ENCODE measurements at places on chromosomes 5 and 9.

DNA sequence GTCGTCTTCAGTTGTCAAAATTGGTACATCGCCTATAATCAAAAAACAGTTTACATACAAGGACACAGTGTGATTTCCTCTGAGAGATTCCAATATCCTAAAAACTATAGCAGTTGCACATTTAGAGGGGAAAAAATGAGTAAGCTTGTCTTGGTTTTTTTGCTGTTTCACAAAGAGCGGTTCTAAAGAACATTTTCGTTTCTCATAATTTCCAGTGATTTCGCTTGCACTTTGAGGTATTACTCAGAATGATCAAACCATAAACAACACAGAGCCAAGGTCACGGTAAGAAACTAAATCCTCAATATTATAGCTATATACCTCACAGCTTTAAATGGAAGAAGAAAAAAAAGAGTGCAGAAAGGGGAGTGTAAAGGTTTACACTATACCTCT, 861 bp downstream of the MTX3 start:
- DNase-seq: no peak

- no peak for DNase-seq
These were observed 152.9 kb upstream of the IRX2 start for GRCh38 chr5:2904399-2904798.

- DNase-seq: no peak
These were observed 56.3 kb downstream of the TMEM174 start for GRCh38 chr5:73229271-73229670.

DNA sequence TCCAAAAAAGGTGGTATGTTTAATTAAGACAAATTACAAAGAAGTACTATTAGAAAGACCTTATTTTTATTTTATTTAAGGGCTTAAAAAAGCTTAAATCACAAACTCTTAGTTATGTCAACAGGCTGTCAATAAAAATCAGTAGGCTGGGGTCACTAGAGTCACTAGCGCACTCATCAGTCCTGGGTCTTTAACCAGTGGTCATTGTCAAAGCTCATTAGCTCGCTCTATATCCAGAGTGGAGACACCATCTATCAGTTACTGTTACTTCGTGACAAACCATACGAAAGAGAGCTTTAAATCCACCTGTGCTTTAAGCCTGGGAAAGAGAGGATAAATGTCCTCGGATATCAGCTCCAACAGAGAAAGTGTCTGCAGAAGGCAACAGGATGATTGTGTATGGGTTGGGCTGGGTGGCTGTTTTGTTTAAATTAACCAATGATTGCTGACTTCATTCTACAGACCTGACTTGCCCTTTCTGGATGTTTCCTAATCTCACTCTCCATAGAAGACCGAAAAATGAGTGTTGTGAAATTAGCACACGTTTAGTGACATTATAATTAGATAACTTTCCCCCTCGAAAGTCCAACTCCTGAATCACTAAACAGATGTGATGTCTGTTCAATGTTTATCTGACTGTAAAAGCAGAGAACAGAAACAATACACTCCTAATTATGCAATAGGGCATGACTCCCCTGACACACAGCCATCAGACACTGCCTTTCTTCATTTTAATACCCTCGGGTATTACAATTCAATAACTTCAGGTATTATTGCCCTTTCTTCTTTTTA, 123.6 kb upstream of the TNPO1 start:
- no peak for DNase-seq

DNA sequence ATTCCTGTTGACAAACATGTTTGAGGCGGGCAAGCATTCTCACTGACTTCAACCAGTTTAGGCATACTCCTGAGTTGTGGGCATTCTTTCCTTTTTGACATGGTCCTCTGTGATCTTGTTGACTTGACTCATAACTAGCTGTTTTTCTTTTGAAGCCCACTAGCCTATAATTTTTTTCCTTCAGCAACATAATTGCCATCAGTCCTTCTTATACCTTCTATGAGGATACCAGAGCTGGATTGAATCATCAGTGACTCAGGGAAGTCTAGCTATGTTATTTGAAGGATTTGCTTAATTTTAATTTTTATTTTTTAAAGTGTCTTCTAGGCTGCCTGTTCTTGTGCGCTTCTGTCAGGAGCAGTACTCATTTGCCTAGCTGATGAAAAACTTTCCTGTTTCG, 259.5 kb downstream of the NR3C1 start:
- no peak for DNase-seq

DNA sequence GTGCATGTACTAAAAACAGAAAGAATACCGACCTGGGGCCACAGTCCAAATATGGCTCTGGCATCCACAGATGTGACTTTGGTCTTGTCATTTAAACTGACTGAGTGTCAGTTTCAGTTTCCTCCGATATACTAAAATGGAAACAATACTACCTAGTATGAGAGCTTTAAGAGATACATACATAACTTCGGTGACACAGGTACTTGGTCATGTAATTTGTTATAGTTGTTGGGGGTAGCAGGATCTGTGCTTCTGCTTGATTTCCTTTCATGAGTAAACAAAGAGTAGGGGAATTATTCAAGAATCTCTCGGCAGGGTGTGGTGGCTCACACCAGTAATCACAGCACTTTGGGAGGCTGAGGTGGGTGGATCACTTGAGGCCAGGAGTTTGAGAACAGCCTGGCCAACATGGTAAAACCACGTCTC, 32.1 kb downstream of the MTMR12 start:
- no peak for DNase-seq

- DNase-seq: no peak
These were observed 5.7 kb upstream of the AQP7 start for GRCh38 chr9:33408087-33408486.

GRCh38 chr5:64854855-64855254, 86.1 kb downstream of the CWC27 start:
- no peak for DNase-seq

DNA sequence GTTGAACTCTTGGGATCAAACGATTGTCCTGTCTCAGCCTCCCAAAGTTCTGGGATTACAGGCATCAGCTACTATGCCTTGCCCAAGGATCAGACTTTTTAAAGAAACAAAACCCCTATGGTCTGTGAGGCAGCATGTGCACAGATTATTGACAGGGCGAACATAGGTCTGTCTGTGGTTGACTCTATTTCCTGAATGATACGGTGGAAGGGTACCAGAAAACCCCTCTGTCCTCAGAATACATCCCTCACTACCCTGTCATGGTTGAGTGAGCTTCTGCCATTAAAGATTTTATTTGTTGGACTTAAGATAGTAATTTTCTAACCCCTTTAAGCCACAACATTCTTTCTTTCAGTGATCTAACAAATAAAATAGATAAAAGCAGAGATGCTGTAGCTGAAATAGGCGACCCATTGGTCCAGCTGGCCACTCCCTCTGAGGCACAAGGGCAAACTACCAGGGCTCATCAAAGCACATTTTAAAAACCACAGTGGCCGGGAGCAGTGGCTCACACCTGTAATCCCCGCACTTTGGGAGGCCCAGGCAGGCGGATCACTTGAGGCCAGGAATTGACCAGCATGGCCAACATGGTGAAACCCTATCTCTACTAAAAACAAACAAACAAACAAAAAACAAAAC, 84.9 kb upstream of the ANKRD55 start:
- no peak for DNase-seq

Data from hematopoietic multipotent progenitor cell treated with erythropoietin and hydrocortisone succinate and interleukin-3 and kit ligand, for 15 days (in vitro differentiated cells).